Naive thymus-derived CD4-positive, alpha-beta T cell (primary cell): ENCODE measurements at places on chromosomes 13 and 19. TPM values are rescaled to one million over a fixed set of nuclear protein-coding genes. Genes with fewer than 3 reads are reported as not detected.

DNA sequence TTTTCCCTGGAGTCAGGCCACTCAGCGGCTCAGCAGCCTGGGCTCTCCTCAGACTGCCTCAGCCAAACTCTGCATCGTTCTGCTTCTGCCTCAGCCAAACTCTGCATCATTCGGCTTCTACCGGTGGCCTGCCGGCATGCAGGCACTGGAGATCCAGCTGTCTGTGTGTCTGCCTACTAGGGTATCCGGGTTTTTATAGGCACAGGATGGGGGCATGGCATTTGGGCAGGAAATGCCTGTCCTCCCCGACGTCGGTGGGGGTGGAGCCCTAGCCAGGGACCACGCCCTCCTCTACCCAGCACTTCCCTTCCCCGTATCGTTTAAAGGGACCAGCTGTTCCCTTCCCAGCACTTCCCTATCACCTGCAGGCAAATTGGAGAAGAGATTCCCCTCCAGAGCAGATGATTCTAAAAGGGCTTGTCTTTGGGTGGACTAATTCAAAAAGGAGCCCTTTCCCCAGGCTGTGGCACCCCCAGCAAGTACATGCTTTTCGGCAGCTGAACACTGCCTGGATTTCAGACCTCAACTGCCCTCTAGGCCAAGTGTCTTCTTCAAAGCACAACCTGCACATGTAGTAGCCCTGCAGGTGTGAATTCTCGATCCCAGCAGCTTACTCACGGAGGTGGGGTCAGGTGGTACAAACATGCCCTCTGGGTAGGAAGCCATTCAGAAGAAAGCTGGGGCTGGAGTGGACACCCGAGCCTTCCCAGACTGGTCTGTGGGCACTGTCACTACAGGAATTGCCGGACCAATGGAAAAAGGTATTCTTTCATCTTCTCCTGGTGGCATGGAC, 25.4 kb upstream of the GPR12 start:
- DNase-seq: peak; percentile 61

GRCh38 chr19:30631033-30631370, 258.8 kb downstream of the ZNF536 start:
- no peak for DNase-seq

GRCh38 chr19:40245506-40246128, 19.1 kb upstream of the CCNP start:
- no peak for DNase-seq

DNA sequence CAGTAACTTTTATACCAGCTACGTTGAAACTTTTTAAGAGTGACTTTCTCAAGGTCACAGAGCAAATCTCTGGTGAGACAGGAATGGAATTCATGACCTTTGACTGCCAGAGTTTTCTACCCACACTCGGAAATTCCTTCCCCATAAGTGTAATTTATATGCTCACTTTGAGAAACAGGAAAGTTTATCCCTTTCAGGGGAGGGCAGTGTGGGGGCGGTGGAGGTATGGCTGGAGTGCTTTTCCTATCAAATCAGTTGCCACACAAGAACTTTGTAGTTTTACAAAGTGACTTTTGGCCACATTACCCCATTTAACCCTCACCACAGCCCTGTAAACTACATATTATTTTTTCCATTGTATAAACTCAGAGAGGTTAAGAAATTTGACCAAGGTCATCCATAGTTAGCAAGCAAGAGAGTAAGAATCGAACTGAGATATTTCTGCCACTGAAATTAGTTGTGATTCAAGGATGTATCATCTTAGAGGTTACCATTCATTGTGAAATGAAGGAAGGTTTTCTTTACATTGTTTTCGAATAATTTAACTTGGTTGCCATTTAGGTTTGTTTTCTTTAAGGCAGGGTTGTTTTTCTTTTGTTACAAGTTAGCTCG, 5.9 kb downstream of the KLF12 start:
- no peak for DNase-seq

DNA sequence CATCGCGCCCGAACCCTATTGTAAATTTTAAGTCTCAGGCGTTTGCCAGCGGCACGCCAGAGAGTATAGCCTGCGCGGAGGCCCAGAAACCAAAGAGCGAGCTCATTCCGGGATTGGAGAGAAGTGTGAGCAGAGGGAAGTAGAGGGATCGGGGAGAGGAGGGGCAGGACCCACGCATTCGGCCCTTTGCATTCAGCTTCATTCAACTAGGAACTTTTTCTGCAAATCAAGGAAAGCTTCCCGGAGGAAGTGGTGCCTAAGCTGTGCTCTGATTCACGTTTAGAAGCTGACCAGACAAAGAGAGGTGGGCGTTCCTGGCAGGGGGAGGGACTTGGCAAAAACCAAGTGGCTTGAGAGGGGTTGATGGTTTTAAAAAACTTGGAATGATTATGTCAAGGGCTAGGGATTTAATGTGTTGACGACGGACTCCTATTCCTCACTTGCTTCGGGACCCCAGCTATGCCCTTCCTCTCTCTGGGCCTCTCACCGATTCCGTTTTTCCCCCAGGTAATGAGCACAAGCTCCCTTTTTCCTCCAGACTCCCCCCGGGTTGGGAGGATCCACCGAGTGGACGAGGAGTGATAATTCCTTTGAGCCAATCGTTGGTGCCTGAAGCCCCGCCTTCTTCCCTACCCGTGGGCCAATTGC, 811 bp upstream of the PRMT1 start:
- DNase-seq: no peak

GRCh38 chr13:33176526-33176925, 109.0 kb downstream of the STARD13 start:
- DNase-seq: no peak

GRCh38 chr13:49315036-49315565, 67.4 kb downstream of the CDADC1 start:
- no peak for DNase-seq

DNA sequence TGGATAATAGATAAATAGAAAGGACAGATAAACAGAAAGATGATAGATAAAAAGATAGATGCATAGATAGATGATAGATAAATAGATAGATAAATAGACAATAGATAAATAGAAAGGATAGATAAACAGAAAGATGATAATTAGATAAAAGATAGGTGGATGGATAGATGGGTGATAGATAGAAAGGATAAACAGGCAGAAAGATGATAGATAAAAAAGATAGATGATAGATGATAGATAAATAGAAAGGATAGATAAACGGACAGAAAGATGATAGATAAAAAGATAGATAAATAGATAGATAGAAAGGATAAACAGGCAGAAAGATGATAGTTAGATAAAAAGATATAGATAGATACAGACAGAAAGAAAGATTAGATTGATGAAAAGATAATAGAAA, 92.3 kb upstream of the UQCRFS1 start:
- no peak for DNase-seq

DNA sequence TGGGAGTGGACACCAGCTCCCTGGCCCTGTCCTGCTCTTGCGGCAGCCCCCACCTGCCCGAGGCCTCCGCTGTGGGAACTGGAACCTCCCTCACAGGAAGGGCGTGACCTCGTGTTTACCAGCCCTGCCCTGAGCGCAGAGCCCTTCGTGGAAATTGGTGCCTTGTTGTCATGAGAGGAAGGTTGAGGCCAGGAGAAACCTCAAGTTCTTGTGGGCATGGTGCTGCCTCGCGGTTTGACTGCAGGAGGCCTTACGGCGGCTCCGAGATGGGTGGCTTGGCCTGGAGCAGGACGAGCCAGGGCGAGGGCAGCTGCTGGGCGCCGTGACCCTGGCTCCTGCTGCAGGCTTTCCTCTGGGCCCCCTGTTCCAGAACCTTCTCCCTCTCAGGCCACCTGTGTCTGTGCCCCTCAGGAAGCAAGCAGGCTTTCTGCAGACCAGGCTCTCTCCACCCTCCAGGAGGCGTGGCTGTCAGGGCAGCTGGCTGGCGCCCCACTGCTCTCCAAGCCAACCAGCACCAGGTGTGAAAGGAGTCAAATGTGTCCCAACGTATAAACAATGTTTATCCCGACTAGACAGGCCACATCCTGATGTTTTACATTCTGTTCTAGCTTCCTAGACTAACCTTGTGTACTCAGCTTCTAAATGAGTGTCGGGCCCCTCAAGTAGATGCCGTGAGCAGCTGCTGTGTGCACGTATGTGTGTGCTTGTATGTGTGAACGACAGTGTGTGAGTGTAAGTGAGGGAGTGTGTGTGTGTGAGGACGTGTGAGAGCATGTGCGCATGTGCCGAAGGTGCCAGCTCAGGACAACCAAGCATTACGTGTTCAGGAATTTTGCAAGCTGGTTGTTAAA, 10.4 kb upstream of the RASA3 start:
- DNase-seq: peak; percentile 57

SIGLEC7 gene
- 10.3 TPM for total RNA-seq

C5AR2 gene
- total RNA-seq: 0.24 TPM

LILRB1 gene
- not detected in 2 replicates for total RNA-seq

SMAD9 gene
- total RNA-seq: not detected

MBOAT7 gene
- 69.8 and 72.6 TPM in 2 replicates for total RNA-seq
